ENCODE measurements at places on chromosomes 7 and 10.

DNA sequence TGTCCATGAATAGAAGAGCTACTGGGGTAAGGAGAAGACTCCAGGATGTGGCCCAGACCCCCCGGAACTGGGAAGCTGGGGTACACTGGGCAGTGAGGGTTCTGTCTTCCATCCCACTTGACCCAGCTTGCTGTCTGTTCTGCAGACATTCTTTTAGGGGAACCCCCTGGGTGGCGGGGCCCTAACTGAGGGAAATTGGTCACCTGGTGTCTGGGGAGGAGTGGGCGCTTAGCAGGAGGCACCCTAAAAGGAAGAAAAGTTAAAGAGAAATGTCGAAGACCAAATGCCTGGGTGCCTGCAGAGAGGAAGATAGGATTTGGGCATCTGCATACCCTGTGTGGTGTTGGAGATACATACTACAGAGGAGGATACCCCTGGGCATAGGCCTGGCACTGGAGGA is 1.0 kb downstream of the AP1S1 start:
- DNase-seq = no peak

DNA sequence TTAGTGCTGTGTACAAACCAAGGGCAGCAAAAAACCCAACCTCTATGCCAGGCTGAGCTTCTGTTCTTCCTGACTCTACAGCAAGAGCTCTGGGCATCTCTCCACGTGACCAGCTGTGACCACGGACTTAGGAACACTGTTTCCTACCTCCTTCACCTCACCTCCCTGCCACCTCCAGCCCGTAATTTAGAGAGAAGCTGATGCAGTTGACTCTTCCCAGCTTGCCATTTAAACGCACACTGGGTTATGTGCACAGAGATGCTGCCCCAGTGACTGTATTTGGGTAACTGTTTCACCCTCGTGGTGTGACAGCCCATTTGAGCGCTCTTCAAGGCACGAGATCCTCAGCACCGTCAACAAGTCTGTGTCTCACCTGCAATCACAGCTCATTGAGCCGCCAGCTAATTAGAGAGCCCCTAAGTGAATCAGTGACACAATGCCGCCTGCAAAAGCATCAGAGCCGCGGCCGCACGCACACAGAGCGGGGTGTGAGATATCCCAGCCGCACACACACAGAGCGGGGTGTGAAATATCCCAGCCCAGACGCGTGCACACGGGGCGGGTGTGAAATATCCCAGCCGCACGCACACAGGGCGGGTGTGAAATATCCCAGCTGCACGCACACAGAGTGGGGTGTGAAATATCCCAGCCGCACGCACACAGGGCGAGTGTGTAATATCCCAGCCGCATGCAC is 319.7 kb downstream of the PTPRN2 start:
- no peak for DNase-seq

- peak; percentile 4 for DNase-seq
Measured at GRCh38 chr7:13792208-13792607, 197.3 kb downstream of the ETV1 start.

DNA sequence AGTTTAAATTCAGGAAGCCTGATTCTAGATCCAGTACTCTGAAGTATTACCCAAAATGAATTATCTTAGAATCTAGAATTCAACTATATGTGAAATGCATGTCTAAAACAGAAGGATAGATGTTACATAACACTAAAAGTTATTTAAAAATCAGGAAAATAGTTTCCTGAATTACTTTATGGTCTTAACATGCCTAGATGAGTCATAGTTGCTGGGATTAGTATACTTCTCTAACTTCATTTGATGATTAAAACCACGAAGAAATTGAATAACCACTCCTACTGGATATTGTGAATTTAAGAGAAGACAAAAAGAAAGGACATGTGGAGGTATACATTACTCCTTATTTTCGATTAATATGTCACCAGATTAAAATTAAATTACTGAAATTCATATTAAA is 65.5 kb downstream of the ATAD1 start:
- no peak for DNase-seq

DNA sequence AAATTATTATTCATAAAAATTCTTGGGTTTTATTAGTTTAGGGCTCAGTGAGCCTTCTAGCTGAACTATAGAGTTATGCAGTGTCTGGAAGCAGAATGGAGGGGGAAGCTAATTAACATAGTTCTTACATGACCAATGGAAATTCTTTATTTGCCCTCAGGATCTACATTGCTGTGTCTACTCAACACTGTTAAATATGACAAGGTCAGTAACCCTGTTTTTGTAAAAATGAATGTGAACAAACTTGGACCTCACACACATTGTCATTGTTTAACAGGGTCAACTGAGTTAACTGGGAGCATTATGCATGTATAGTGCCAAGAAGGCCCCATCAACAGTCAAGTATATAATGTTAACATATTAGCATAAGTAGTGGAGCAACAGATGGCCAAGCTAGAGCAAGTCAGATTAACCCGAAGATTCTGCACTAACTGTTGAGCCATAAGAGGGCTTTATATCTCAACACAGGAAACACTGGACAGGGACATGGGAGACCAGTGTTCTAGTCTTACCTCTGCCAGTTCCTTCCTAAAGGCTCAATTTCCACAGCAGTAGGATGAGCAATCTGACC is 122.5 kb upstream of the SEM1 start:
- DNase-seq = peak; percentile 93

GRCh38 chr10:103645141-103646054 is 151.9 kb downstream of the NEURL1 start:
- no peak for DNase-seq

DNA sequence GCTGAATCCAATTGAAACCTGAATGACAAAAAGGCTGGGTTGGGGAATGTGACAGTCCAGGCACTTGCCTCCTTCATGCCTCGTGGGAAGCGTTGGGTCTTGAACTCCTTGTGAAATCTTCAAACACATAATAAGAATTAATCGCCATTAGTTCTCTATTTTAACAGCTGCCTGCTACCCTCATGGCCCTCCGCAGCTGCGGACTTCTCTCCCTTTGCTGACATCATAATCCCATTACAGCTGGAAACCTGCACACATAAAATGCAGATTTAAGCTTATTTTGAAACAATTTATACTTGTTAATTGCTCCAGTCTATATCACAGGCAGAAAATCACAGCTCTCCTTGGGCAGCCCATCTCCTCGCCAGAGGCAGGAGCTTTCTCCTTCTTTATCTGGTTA is 403.0 kb upstream of the MKI67 start:
- DNase-seq = no peak

- DNase-seq = peak; percentile 68
Measured at GRCh38 chr7:75993689-75994387, 557 bp downstream of the TMEM120A start.

- no peak for DNase-seq
Measured at GRCh38 chr7:157439761-157440160, 103.0 kb downstream of the DNAJB6 start.

- DNase-seq = no peak
Measured at GRCh38 chr7:144026203-144026883, 22.4 kb upstream of the OR2A5 start.

Measured in NCI-H82 (cell line).